Stomach (tissue), 19 donors: ENCODE measurements at places on chromosomes 5 and 9. TPM values are rescaled to one million over a fixed set of nuclear protein-coding genes. Genes with fewer than 3 reads are reported as not detected.

DNA sequence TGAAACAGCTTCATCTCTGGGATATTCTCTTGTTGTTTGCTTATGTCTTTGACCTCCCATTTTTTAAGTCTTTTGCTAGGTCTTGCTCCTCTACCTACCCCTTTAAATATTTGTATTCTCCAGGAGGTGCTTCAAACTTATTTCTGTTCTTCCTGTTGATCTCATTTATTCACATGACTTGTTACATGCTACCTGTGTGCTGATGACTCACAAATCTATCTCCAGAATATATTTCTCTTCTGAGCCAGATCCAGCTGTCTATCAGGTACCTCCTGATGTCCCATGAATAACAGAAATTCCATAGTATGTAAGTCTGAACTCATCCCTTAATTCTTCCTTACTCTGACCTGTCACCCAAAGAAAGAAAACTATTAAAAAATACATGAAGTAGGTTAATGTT, 11.0 kb downstream of the NIPBL start:
- no peak overlapping the region for H3K4me3 ChIP-seq
- no peaks in the 10 kb centered on the region for H3K4me1 ChIP-seq
- H3K36me3 ChIP-seq = no peaks in the 10 kb centered on the region
- DNase-seq = no peak
- H3K27ac ChIP-seq = no peak overlapping the region
- H3K27me3 ChIP-seq = no peaks in the 10 kb centered on the region

DNA sequence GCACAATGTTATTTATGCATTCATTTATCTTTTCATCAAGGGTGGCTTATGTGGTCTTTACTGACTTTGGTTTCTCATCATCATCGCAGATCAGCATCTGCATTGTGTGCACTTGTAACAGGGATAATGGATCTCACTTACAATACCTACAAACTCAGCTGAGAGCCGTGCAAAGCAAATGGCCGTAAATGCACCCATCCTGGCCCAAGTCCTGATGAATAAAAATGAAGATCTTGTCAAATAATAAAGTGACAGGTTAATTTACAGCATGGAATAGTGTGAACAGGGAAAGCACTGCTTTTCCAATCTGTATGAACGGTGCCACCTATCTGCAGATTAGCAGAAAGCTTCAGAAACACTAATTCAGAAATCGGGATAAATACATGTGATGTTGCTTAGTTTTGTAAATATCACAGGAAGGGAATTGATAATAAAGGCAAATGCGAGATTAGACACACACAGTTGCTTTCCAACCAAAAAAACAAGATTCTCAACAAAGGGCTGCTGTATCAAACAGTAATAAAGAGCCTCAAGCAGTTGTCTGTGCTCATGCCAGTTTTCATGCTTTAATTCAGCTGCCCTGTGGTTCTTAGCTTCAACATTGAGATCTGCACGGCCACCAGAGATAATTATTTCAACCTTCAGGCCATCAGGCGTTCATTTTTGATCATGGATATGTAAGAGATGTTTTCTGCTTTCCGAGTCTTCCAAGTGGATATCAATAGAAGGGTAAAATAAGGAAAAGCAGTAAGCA, 153.4 kb upstream of the POU5F2 start:
- no peak for DNase-seq
- no peaks in the 10 kb centered on the region for H3K36me3 ChIP-seq
- H3K4me1 ChIP-seq = peaks cover 16% of the 10 kb centered on the region
- no peak overlapping the region for H3K27ac ChIP-seq
- no peak overlapping the region for H3K4me3 ChIP-seq

DNA sequence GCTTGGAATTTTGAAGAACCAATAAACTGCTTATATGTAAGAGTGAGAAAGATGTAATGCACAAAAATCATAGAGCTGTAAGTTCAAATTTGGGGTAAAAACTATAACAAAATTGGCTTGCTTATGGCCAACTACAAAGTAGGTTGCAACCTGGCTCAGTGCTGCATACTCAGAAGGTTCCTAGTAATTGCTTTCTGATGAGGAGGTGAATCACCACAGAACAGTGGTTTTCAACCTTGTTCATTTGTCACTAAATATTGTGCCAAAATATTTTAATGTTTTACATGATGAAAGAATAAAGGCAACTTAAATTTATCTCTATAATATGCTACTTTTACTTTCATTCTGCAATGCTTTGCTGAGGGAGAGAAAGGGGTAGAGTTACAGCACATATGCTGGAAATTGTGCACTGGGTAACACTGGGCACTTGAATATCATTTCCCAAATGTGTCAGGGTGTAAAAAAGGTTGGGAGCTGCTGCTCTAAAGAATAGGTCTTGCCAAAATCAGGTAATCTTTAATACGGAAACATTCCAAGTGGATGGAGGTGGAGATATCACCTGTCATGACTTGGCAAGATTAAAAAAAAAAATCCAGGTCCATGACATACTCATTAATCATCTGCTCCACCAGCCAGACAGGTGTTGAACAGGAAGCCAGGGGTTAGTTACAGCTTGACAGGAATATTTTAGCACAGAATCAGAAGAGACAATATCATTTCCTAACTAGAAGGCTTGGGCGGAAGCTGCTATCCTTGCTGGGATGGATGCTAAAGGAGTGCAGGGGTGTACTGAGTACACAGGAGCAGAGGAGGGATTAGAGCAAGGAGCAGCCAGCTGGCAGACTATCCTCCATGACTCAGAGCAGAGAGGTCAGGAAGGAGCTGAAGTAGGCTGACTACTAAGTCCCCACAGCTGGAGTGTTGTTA, 34.6 kb upstream of the CCL21 start:
- peak; percentile 66 for DNase-seq
- H3K27me3 ChIP-seq = no peaks in the 10 kb centered on the region
- no peaks in the 10 kb centered on the region for H3K4me1 ChIP-seq
- H3K4me3 ChIP-seq = no peak overlapping the region
- H3K27ac ChIP-seq = no peak overlapping the region

DNA sequence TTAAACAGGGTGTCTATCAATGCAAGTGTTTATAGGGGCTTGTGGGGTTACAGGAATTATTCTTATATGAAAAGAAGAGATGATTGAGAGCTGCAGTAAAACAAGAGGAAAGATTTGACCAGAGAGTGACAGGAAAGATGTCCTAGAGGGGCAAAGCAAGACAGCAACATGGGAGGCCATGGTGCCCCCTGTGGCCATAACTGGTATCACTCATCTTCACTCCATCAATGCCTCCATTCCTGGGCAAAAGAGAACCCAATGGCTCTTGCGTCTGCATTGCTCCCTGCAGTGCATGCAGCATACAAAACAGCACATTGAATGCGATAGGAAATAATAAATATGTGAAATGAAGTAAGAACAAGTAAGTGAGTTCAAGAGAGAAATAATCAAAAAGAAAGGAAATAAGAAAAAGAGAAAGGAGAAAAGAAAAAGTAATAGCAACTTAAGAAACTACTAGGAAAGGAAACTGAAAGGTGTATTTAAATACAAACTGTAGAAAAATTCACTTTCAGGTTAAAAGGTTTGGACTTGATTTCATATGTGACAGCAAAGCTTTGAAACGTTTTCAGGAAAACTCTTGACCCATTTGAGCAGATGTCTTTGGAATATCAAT, 206.6 kb downstream of the SEMA5A start:
- H3K27me3 ChIP-seq = no peaks in the 10 kb centered on the region
- no peak overlapping the region for H3K4me3 ChIP-seq
- no peaks in the 10 kb centered on the region for H3K36me3 ChIP-seq
- DNase-seq = no peak

DNA sequence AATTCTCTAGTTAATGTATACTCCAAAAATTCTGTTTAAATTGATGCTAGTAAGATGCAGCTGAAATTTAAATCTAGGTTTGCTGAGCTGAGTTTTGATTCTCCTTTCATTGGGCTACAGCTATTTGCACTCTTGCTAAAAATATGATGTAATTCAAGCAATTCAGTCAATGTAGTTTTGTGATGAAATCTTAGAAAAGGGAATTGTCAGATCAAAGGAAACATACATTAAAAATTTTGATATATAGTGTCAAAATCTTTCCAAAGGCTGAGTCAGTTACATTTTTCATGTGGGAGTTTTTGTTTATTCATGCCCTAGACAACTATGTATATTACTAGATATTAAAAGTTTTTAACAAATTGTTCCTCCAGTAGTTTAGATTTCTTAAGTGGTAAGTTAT, 334.9 kb upstream of the DAB2 start:
- no peak overlapping the region for H3K4me3 ChIP-seq
- no peak for DNase-seq
- H3K27me3 ChIP-seq = no peaks in the 10 kb centered on the region
- no peaks in the 10 kb centered on the region for H3K36me3 ChIP-seq

GRCh38 chr5:51383131-51384121, at the start of gene ISL1:
Gene ISL1 (plus strand): TSS chr5:51383448. CDS start chr5:51383672, 224 bp downstream.
- peak within 1 kb of the TSS; percentile 76 for H3K4me3 ChIP-seq
- H3K36me3 ChIP-seq = no peaks in the 10 kb centered on the region
- peak within 1 kb of the TSS; percentile 90 for H3K27ac ChIP-seq
- H3K4me1 ChIP-seq = peaks cover 32% of the 10 kb centered on the region
- no peaks in the 10 kb centered on the region for H3K27me3 ChIP-seq
- DNase-seq = peak; percentile 97

DNA sequence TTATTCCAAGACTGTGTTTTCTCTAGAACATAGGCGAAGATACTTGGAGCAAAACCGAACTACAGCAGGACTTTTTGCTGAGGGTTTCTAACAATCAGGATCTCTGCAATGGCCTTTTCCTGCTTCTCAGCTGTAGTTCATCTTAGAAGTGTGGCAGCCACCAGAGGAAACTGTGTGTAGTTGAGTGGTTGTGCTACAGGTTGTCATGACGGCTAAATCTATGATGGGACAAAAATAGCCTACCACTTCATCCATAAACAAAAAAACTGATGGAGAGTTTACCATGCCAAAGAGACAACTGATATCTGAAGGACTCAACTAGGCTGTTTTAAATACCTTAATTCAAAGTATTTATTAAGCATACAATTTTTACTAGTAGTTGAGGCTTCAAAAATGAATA, 28.2 kb upstream of the DMAC1 start:
- H3K4me1 ChIP-seq = no peaks in the 10 kb centered on the region
- no peaks in the 10 kb centered on the region for H3K36me3 ChIP-seq
- H3K27ac ChIP-seq = no peak overlapping the region
- no peaks in the 10 kb centered on the region for H3K27me3 ChIP-seq
- no peak for DNase-seq

GRCh38 chr5:17206021-17206420, 11.4 kb upstream of the BASP1 start:
- H3K27me3 ChIP-seq = no peaks in the 10 kb centered on the region
- DNase-seq = no peak
- H3K4me1 ChIP-seq = no peaks in the 10 kb centered on the region
- H3K4me3 ChIP-seq = no peak overlapping the region
- H3K36me3 ChIP-seq = no peaks in the 10 kb centered on the region

DNA sequence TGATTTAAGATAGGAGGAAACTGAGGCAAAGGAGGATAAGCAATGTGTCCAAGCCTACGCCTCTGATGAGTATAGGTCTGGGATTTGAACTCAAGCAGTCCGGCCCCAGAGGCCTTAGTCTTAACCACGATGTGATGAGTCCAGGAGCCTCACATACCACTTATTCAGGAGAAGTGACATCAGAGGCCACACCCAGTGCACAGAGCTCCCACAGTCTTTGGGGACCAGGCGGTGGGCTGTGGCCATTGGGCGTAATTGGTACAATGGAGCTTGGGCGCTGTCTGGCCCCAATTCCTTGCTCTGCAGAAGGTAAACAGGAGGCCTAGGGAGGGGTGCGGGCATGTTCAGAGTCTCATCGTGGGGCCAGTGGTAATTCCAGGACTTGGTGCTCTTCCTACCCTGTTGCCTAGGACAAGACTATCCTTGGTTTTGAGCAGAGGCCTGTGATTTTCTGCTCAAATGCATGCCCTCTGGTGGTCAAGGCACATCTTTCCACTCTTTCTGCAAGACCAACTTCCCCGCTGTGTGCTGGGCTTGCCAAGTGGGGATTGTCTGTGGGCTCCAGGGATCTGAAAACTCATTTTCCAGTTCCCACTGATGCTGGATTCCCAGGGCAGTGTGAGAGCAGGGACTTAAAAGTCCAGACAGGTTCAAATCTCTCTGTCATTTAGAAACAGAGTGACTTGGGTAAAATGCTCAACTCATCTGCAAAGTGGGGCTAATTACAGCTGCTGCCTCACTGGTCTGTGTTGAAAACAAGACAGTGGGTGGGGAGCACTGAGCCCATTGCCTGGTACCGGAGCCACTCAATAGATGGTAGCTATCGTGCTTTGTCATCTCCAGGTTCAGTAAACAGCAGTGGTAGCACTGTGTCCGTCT, 15.8 kb downstream of the NDST1 start:
- peak; percentile 40 for DNase-seq
- peak overlapping the region; percentile 43 for H3K27ac ChIP-seq
- H3K36me3 ChIP-seq = peaks cover 14% of the 10 kb centered on the region
- H3K27me3 ChIP-seq = no peaks in the 10 kb centered on the region
- peaks cover 87% of the 10 kb centered on the region for H3K4me1 ChIP-seq

DNA sequence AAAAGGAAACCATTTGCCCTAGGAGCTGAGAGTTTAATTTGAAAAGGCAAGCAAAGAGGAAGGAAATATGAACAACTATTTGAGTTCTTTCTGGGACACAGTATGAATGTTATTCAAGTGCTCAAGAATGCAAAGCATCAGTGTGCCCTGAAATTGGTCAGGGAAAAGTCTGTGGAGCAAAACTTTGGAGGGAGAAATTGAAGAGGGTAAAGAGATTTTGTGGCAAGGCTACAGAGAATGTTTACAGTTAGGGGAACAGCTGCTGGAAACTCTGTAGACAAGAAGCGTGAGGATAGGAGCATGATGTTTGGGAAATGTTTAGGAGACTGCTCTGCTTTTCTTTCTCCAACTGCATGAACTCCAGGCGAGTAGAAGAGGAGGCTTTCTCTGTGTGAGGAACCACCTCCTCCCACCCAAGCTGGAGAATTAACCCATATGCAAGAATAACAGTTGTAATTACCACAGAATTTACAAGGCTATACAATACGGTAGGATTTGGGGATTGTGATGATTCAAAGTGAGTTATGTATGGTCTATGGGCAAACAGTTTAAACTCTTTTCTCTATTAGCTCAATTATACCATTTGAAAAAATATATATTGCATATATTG, 75.4 kb upstream of the IL7R start:
- H3K27ac ChIP-seq = no peak overlapping the region
- H3K27me3 ChIP-seq = no peaks in the 10 kb centered on the region
- peak; percentile 37 for DNase-seq
- no peak overlapping the region for H3K4me3 ChIP-seq

DNA sequence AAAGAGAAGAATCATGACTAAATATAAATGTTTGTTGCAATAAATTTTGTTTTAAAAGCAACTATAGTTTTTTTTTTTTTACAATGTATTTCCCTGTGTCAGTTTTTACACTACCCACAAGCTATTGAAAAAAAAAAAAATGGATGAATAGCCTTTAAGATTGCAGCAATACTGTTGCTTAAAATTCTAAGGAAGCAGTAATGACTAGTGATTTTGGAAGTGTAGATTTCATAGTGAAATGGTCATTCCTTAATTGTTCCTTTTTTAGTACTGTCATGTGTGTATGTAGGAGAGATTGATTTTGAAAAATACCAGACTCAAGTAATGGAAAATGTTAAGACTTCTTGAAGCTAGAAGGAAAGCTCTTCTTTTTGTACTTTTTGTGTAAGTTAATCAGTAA, 53.1 kb downstream of the NDUFS4 start:
- peaks cover 22% of the 10 kb centered on the region for H3K4me1 ChIP-seq
- DNase-seq = no peak
- no peak overlapping the region for H3K27ac ChIP-seq
- H3K27me3 ChIP-seq = no peaks in the 10 kb centered on the region
- no peak overlapping the region for H3K4me3 ChIP-seq

The EQTN gene
- total RNA-seq = not detected

The IL9 gene
- total RNA-seq = not detected

The RAD17 gene
- total RNA-seq = 30.3 TPM

The C5 gene
- 5.8 TPM for total RNA-seq

The ZBTB34 gene
- total RNA-seq = 25.7 TPM

The ADAMTSL2 gene
- 3.3 TPM for total RNA-seq
